ENCODE measurements at places on chromosomes 12 and 14. TPM values are rescaled to one million over a fixed set of nuclear protein-coding genes. Genes with fewer than 3 reads are reported as not detected.

GRCh38 chr14:24958271-24958670 is 91.7 kb downstream of the STXBP6 start:
- H3K4me1 ChIP-seq: peaks cover 79% of the 10 kb centered on the region
- H3K36me3 ChIP-seq: no peaks in the 10 kb centered on the region
- H3K27ac ChIP-seq: peak overlapping the region; percentile 77
- H3K4me3 ChIP-seq: no peak overlapping the region
- DNase-seq: no peak

- H3K27me3 ChIP-seq: no peaks in the 10 kb centered on the region
- H3K4me3 ChIP-seq: no peak overlapping the region
- peaks cover 42% of the 10 kb centered on the region for H3K36me3 ChIP-seq
- no peak overlapping the region for H3K27ac ChIP-seq
Observed at GRCh38 chr12:130876297-130876696, 4.4 kb downstream of the RAN start.

DNA sequence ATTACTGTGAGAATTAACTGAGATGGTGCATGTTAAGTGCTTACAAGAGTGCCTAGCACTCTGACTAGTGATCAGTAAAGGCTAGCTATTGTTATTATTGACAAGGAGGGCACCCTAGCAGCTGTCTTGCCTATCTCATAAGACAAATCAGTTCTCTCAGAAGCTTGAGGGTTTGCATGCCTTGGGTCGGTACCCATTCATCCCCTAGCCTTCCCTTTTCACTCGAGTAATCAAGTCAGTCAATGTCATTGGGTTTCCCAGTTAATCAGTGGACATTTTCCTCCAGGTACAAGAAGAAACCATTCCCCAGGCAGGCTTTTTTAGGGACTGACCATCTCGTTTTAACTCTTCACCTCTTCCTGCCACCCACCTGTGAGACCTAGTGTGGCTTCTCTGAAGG is 10.4 kb upstream of the TFCP2 start:
- no peak for DNase-seq
- no peaks in the 10 kb centered on the region for H3K27me3 ChIP-seq
- no peak overlapping the region for H3K27ac ChIP-seq
- peaks cover 2% of the 10 kb centered on the region for H3K4me1 ChIP-seq
- no peaks in the 10 kb centered on the region for H3K36me3 ChIP-seq

- no peak overlapping the region for H3K4me3 ChIP-seq
- H3K27me3 ChIP-seq: no peaks in the 10 kb centered on the region
- H3K27ac ChIP-seq: peak overlapping the region; percentile 93
- no peaks in the 10 kb centered on the region for H3K36me3 ChIP-seq
- no peak for DNase-seq
Observed at GRCh38 chr14:72810201-72810600, 83.7 kb downstream of the DPF3 start.

GRCh38 chr12:6072302-6072752 is 52.1 kb downstream of the VWF start:
- no peak overlapping the region for H3K4me3 ChIP-seq
- H3K27me3 ChIP-seq: peaks cover 37% of the 10 kb centered on the region
- peaks cover 18% of the 10 kb centered on the region for H3K36me3 ChIP-seq
- no peak for DNase-seq
- peak overlapping the region; percentile 89 for H3K27ac ChIP-seq

The A2ML1 gene
- not detected for total RNA-seq

The NYNRIN gene
- total RNA-seq: 8.0 TPM

GRCh38 chr14:100472094-100472455 is 115.1 kb downstream of the BEGAIN start:
- no peaks in the 10 kb centered on the region for H3K27me3 ChIP-seq
- H3K4me1 ChIP-seq: no peaks in the 10 kb centered on the region
- H3K27ac ChIP-seq: no peak overlapping the region

The ZNF385A gene
- 7.1 TPM for total RNA-seq

- peaks cover 31% of the 10 kb centered on the region for H3K27me3 ChIP-seq
- no peak for DNase-seq
- no peaks in the 10 kb centered on the region for H3K36me3 ChIP-seq
- H3K27ac ChIP-seq: no peak overlapping the region
- H3K4me1 ChIP-seq: peaks cover under 1% of the 10 kb centered on the region
Observed at GRCh38 chr12:5655120-5655519, 223.2 kb downstream of the NTF3 start.

DNA sequence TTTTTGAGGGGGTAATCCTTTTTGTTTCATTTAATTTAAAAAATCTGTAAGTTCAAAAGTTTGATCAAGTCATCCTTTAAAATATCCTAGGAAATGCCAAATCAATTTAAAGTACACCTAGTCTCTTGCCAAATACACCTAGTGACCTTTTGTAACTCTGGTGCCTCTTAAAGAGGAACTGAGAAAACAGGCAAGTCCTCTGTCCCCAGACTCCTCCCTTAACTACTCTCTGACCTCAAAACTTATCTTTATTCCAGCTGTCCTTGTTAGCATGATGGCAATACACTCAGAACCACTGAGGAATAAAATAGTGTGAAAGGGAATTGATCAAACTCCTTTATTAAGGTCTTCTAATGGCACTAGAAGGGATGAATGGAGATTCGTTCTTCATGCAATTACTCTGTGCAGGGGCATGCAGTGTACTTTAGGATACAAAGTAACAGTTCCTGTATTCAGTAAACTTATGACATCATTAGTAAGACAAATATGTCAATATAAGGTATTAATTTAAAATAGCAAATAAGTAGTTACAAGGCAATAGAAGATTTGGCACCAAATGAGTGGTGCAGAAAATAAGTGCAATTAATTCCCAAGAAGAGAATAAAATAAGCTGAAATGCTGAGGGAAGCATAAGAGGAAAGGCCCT is 3.3 kb downstream of the FAR2 start:
- peaks cover 49% of the 10 kb centered on the region for H3K4me1 ChIP-seq
- no peak overlapping the region for H3K4me3 ChIP-seq
- no peaks in the 10 kb centered on the region for H3K36me3 ChIP-seq
- peaks cover 12% of the 10 kb centered on the region for H3K27me3 ChIP-seq

DNA sequence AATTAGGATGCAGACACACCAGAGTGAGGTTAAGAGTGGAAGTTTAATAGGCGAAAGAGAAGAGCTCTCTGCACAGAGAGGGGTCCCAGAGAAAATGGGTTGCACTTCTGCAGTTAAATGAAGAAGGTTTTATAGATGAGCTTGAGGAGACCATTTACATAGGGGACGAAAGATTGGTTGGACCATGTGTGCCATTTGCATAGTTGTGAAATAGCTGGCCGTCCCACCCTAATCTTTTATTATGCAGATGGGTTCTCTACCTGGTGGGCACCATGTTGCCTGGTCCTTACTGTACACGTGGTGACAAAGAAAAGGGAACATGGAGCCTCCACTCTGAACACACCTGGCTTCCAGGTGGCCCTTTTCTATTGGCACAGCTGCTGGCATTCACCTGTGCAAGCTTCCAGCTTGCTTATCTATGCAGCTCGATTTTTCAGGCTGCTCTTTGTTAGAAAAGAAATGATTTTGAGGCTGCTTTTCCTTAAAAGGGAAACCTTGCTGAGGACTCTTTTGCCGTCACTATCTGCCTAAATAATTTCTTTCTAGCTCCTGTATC is 67.1 kb upstream of the SRSF5 start:
- DNase-seq: no peak
- H3K27ac ChIP-seq: no peak overlapping the region
- no peak overlapping the region for H3K4me3 ChIP-seq
- no peaks in the 10 kb centered on the region for H3K27me3 ChIP-seq
- H3K4me1 ChIP-seq: peaks cover 97% of the 10 kb centered on the region

- no peak for DNase-seq
- H3K36me3 ChIP-seq: no peaks in the 10 kb centered on the region
- no peak overlapping the region for H3K4me3 ChIP-seq
- peaks cover 27% of the 10 kb centered on the region for H3K4me1 ChIP-seq
Observed at GRCh38 chr12:89370850-89371249, 18.5 kb upstream of the DUSP6 start.

The NXPH4 gene
- 0.44 TPM for total RNA-seq

DNA sequence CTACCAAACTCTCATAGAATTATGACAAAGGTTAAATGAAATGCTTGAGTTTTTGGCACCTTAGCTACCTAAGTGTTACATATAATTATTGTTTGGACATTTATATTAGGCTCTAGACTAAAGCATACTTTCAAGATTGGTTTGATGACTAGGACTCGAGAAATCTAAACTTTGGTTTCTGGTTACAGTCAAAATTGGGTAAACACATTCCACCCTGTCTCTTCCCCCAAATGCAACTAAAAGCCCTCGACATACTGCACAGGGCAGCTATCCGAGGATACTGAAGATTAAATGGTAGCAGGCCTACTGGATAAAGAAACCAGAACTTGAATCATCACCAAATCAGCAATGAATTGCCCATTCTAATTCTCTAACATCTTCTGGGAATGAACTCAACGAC is 369.1 kb downstream of the PRKD1 start:
- no peaks in the 10 kb centered on the region for H3K27me3 ChIP-seq
- H3K4me1 ChIP-seq: no peaks in the 10 kb centered on the region
- no peak overlapping the region for H3K27ac ChIP-seq
- no peak overlapping the region for H3K4me3 ChIP-seq
- no peaks in the 10 kb centered on the region for H3K36me3 ChIP-seq

The FGF23 gene
- total RNA-seq: not detected

DNA sequence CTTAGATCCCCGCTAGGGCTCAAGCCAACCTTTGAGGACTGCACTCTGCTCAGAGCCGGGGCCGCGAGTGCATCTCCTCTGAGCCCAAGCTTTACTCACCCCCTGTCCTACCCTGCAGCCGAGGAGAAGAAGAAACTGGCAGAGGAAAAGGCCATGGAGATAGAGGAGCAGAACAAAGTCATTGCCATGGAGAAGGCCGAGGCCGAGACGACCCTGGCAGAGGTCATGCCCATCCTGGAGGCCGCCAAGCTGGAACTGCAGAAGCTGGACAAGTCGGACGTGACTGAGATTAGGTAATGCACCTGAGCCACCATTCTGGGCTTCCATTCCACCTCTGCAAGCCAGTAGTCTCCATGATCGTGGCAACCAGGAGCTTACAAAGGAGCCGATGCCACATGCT is 69.8 kb downstream of the CCDC92 start:
- no peak overlapping the region for H3K27ac ChIP-seq
- H3K4me3 ChIP-seq: no peak overlapping the region
- no peaks in the 10 kb centered on the region for H3K36me3 ChIP-seq
- peaks cover 6% of the 10 kb centered on the region for H3K4me1 ChIP-seq

The LRTM2 gene
- total RNA-seq: not detected

The STAB2 gene
- total RNA-seq: 0.03 TPM

DNA sequence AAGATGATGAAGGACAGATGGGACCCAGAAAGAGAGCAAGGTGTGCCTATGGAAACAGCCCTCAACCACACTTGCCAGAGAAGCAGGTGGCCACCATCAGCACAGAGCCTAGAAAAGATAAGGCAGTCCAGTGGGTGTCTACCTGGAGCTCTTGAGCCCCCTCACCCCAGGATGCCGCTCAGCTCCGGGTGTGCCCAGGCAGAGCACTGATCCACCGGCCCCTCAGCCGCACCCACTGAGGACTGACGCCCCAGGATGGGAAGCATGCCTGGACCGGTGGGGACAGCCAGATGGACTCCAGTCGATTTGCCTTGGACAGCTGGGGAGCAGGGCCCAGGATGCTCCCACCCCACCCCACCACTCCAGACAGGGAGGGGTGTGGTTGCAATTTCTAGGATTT is 15.1 kb upstream of the ZFP36L1 start:
- H3K36me3 ChIP-seq: no peaks in the 10 kb centered on the region
- no peak for DNase-seq
- H3K27ac ChIP-seq: peak overlapping the region; percentile 77
- H3K4me3 ChIP-seq: no peak overlapping the region
- peaks cover 29% of the 10 kb centered on the region for H3K4me1 ChIP-seq

DNA sequence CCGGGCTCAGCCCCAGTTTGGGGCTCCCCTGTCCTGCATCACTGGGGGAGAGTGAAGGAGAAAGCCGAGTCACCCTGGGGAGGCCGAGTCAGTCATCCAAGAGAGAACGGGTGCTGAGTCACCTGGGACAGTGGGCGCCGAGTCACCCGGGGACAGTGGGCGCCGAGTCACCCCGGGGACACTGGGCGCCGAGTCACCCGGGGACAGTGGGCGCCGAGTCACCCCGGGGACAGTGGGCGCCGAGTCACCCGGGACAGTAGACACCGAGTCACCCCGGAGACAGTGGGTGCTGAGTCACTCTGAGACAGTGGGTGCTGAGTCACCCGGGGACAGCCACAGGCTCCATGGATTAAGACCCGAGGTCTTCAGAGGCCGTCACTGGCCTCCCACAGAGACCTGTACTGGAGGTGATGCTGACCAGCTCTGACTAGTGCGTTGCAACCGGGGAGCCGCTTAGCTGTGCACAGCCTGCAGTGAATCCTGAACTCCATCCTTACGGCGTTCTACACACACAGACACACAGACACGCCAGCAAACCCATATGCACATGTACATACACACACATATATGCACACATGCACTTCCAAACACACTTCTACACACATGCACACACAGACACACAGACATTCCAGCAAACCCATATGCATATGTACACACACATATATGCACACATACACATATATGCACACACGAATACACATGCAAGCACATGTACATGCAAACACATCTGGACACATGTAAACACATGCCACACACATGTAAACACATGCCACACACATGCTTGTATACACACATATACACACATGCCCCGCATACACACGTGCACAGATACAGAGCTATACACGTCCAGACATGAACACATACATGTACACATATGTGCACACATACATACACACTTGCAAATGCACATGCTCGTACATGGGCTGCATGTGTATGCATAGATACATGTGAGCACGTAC is 64.9 kb upstream of the GALNT9 start:
- DNase-seq: no peak
- H3K27me3 ChIP-seq: peaks cover 88% of the 10 kb centered on the region
- no peaks in the 10 kb centered on the region for H3K36me3 ChIP-seq
- no peaks in the 10 kb centered on the region for H3K4me1 ChIP-seq
- no peak overlapping the region for H3K4me3 ChIP-seq

DNA sequence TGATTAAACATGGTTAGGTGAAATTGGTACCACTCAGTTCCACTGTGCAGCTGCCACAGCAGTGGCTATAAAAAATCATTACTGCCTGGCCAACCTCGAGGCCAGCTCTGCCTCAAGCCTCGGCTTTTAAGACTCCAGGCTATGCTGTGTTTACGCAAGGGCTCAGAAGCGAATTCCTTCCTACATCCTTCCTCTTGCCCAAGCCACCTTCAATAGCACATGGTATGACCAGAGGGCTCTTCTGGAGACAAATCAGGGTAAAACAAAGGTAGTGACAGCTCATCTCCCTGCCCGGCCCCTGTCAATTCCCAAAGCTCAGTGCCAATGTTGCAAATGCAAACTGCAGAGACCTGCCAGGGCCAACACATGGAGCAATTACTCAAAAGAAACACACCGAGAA is 31.9 kb downstream of the NUAK1 start:
- H3K4me3 ChIP-seq: no peak overlapping the region
- DNase-seq: no peak
- no peaks in the 10 kb centered on the region for H3K27me3 ChIP-seq
- peaks cover 16% of the 10 kb centered on the region for H3K36me3 ChIP-seq

DNA sequence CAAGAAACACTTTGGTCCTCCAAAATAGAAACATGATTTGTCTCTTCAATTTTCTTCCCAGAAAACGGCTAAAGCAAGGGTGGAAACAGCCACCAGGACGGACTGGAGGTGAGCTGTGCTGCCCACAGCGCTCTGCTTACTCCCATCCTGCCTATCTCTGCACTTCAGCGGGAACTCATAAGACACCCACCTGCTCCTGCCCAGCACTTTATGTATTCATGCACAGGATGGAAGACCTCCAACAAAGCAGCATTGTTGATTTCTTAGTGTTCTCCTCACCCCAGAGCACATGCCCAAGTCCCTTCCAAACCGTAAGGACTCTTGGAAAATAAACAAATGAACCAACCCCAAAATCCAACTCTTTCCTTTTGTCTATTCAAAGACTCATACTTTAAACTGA is 277.2 kb downstream of the MED13L start:
- H3K36me3 ChIP-seq: peaks cover 56% of the 10 kb centered on the region
- H3K27me3 ChIP-seq: no peaks in the 10 kb centered on the region
- H3K4me1 ChIP-seq: peaks cover 9% of the 10 kb centered on the region
- DNase-seq: no peak

Data from left ventricle myocardium inferior (tissue), 1 donor.